ENCODE measurements at places on chromosomes 2 and 18.

DNA sequence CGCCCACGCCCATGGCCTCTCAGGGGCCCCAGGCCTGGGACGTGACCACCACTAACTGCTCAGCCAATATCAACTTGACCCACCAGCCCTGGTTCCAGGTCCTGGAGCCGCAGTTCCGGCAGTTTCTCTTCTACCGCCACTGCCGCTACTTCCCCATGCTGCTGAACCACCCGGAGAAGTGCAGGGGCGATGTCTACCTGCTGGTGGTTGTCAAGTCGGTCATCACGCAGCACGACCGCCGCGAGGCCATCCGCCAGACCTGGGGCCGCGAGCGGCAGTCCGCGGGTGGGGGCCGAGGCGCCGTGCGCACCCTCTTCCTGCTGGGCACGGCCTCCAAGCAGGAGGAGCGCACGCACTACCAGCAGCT is 2.4 kb downstream of the B3GNT7 start:
- DNase-seq: no peak

GRCh38 chr2:132009874-132010521 is 151.8 kb downstream of the ANKRD30BL start:
- no peak for DNase-seq

- DNase-seq: no peak
Measured at GRCh38 chr2:72695676-72696075, 130.2 kb downstream of the EXOC6B start.

- no peak for DNase-seq
Measured at GRCh38 chr2:44934038-44934982, 7.2 kb upstream of the SIX3 start.

DNA sequence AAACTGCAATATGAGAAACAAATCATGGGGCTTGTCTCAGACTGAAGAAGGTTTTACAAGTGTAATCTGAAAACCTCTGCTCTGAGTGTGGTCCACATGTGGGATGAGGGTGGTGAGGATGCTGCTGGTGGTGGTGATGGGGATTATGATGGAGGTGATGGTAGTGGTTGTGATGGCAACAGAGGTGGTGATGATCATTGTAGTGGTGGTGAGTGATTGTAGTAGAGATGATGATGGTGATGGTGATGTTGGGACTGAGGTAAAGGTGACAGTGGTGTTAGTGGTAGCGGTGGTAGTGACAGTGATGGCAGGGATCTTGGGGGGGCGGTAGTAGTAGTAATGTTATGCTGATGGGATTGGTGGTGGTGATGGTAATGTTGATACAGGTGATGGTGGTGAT is 217.8 kb downstream of the ANAPC1 start:
- no peak for DNase-seq

- DNase-seq: no peak
Measured at GRCh38 chr2:545228-545627, 132.0 kb downstream of the TMEM18 start.

GRCh38 chr2:242011167-242011513 is 141.6 kb downstream of the RTP5 start:
- no peak for DNase-seq

DNA sequence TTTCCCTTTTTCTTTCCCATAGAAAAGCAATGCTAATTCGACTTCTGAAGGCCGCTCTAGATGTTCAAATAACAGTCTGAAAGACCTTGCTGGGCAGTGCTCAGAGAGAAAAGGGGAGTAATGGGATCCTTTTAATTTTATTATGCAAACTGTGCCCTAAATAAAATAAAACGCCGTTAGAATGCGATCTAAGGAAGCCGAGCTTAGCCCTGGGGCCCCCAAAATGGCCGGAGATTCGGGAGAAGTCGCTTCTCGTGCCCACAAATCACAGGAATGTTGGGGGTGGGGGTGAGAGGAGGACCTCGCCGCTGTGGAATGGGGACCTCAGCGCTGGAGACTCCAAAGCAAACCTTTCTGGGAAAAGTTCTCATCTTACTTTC is 8.4 kb upstream of the POU3F3 start:
- DNase-seq: no peak

DNA sequence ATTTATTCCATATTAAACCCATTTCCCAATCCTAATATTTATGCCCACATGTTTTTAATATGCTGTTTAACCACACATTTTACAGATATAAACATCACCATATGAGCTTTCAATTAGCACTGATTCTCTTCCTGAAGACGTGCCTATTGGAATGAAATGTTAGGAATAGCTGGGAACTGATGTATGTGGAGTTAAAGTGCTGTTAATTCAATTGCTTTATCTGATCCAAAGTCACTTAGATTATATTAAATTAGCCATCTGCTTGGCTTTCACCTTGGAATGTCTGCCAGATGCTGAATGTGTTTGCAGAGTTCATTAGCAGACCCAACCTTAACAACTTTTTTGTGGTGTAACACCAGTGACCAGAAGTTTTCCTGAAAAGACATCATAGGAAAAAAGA is 942.9 kb upstream of the KLHL29 start:
- no peak for DNase-seq

GRCh38 chr18:31575515-31576257 is 16.0 kb upstream of the TTR start:
- DNase-seq: no peak

- no peak for DNase-seq
Measured at GRCh38 chr2:10932345-10933151, 20.8 kb downstream of the KCNF1 start.

DNA sequence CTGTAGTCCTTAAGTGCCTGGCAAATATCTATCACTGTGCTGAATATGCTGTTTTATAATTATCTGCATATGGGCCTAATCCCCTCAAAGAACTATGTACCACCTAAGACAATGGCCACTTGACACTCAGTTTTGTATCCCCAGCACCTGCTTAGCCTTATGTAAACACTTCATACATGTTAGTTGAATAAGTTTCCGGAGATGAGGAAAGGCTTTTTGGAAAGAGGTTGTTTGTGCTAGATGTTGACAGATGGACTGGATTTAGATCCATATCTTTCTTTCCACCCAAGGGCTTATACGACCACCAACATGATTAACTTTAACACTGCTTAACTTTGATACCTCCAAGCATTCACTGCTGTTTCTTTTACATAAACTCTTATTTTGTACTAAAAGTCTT is 63.3 kb downstream of the FAM228A start:
- DNase-seq: no peak

DNA sequence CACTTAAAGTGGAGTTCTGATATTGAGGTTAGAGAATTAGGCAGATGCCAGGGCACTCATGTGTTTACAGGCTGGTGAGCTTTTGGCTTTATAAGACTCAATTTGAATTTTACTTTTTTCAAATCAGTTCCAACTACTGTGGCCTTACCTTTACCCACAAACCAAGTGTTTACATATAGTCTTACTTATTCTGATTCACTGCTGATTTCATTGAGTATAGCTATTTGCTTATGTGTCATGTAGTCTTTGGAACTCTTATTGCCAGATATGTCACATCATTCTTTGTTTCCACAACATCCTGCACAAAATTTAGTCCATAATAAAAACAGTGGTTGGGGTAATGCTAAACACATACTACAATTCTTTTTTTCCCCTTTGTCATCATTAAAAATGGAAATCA is 96.5 kb downstream of the XIRP2 start:
- DNase-seq: no peak
